ENCODE measurements at places on chromosomes 4 and X.

GRCh38 chr4:20456407-20456806, 204.7 kb downstream of the SLIT2 start:
- no peak for DNase-seq

GRCh38 chrX:118115953-118116712, 477 bp downstream of the KLHL13 start:
- DNase-seq: no peak

GRCh38 chrX:6095469-6095868, 133.2 kb downstream of the NLGN4X start:
- DNase-seq: no peak

DNA sequence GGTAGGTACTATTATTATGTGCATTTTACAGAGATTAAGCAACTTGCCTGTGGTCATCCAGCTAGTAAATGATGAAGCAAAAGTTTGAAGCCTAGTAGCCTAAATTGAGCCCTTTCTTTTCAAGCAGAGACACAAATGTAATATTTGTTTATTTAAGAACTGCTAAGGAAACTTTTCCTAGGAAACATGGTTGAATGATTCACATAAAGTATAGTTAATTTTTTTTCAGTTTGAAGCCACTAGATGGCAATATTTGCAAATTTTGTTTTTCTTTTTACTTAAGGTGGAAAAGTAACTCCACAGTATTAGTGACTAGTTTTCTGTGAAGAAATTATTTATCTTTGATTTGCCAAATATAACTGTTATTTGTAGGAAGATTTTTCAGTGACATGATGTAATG, 52.8 kb upstream of the ANKRD17 start:
- no peak for DNase-seq

- DNase-seq: no peak
These were observed 53.0 kb upstream of the KLF3 start for GRCh38 chr4:38610966-38611431.

- no peak for DNase-seq
These were observed 433.1 kb upstream of the FAM241A start for GRCh38 chr4:111712093-111712677.

DNA sequence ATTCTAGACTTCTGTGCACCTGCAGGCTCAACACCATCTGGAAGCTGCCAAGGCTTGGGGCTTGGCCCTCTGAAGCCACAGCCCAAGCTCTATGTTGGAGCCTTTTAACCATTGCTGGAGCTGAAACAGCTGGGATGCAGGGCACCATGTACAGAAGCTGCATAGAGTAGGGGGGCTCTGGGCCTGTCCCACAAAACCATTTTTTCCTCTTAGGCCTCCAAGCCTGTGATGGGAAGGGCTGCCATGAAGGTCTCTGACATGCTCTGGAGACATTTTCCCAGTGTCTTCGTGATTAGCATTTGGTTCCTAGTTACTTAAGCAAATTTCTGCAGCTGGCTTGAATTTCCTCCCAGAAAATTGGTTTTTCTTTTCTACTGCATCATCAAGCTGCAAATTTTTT, 999.3 kb upstream of the GRIA3 start:
- DNase-seq: no peak

DNA sequence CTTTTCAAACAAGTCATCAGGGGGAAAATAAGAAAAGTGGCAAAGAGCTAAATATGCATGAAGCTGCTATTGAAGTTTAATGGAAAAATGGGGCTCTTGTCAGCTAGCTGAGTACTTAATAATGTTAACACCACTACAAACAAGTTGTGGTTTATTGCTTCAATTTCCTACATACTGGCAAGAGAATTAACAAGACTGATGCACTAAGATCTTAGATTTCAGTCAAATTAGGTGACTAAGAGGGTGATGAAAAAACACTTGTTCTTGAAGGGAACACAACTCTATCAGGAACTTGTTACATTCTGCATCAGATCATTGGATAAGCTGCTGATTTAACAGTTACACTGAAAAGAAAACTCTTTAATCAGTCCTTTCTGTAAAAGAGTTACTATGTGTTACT, 234.6 kb upstream of the AFF2 start:
- no peak for DNase-seq

DNA sequence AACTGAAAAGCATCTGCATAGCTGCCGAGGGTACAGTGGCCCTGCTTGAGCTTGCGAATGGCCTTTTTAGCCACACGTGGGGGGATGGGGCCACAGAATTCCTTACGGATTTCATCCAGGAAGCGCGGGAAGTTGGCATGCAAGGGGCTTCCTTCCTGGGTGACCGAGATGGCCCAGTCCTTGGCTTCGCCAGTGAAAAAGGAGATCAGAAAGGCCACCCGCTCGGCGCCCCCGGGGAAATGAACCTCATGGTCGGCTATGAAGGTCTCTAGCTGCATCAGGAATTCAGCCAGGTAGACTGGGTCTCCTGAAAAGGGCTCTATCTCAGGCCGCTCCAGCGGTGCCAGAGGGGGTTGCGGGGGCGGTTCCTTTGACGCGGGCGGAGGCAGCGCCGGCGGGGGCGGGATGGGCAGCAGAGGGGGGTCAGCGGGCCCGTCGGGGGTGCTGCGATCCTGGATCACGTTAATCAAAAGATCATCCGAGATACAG, 909 bp downstream of the RTL5 start:
- no peak for DNase-seq

DNA sequence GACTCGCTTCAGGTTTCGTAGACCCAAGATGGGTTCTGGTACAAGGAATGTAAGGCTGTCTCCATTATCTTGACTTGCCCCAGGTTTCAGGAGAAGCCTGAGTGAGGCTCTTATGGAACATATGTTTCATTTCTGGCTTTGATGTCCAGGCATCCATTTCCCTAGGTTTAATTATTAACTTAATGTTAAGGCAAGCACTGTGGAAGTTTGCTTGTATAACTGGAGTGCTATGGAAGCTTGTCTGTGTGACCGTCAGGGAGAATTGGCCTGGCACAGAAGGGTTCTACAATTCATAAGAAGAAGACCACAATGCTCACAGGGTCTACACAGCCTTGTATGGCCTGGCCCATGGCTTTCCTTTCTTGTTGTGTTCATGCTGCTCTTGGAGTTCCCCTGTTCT, 47.2 kb upstream of the PPP1R2C start:
- no peak for DNase-seq

GRCh38 chr4:7660176-7661039, 225.7 kb upstream of the PSAPL1 start:
- no peak for DNase-seq

GRCh38 chr4:56038487-56039162, 89.9 kb downstream of the CEP135 start:
- no peak for DNase-seq

- DNase-seq: no peak
These were observed 60.2 kb downstream of the MAOB start for GRCh38 chrX:43822014-43822413.

Data from GM12864 (cell line).